ENCODE measurements at places on chromosomes 3 and 15.

DNA sequence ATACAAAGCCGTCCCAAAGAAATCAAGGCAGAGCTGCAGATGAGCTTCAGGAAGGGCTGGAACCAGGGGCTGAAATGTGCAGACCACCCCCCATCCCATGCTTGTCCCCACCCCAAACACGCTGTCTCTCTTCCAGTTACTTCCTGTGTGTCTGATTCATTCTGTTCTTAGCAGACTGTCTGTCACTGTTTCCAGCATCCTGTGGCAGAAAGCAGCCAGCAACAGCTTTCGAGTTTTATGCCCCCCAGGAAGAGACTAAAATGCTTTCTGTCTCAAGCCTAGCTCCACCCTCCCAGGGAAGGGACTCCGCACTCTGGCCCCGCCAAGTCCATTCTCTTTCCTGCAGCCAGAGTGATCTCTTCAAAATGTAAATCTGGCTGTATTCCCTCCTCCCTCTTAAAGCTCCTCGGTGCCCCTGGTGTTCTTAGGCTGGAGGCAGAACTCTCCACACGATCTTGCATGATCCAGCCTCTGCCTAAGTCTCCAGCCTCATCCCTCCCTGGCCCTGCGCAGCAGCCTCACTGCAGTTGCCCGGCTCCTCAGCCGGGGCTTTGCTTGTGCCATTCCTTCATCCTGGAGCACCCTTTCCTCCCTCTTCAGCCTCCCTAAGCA lies 41.5 kb downstream of the HRH1 start:
- no peak for DNase-seq

DNA sequence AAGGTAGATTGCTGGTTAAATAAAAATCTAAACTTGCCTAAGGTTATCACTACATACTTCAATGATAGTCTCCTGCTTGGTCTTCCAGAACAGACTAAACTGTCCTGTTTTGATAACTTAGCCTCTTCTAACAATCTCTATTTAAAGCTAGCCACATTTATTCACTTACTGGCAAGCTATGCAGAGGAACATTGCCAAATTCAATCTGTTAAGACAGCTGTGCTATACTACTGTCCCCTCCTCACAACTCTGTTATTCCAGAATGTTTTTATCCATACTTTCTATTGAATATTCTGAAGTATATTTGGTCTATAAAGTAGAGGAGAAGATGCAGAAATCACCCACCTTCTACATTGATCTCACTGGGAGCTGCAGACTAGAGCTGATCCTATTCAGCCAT lies 594.0 kb upstream of the CCDC54 start:
- DNase-seq = no peak

GRCh38 chr3:176120507-176120906 lies 1076.8 kb downstream of the TBL1XR1 start:
- no peak for DNase-seq

DNA sequence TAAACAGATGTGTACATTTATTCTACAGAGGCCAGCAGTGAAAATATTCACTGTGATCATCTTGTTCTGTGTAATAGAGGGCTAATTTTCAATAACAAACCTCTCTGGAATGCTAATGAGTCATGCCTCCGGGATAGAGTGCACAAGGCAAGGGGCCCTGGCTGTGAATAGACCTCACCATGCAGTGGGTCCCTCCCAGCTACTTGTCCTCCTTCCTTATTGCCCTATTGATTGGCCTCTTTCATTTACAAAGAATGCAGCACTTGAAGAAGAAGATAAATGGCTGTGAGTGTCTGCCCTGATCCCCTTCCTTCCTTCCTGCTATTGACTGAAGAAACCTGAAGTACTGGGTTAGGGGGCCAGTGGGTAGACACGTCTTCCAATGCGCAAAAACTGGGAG lies 436.3 kb downstream of the WDR72 start:
- DNase-seq = no peak

DNA sequence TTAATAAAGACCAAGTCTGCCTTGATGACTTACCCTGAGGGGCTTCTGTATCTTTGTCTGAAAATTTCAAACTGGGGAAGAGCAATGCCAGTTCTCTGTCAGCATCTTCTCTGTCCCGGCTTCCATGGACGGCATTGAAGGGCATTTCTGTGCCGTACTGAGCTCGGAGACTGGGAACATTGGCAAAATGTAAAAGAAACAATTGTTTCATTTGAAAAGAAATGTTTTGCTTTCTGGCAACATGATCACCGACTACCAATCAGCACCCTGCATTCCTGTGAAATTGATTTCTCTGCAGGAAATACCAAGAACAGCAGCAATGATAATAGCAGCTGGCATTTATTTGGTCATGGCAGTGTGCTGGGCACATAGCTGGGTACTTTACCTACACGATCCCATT lies 26.2 kb downstream of the NME9 start:
- no peak for DNase-seq

DNA sequence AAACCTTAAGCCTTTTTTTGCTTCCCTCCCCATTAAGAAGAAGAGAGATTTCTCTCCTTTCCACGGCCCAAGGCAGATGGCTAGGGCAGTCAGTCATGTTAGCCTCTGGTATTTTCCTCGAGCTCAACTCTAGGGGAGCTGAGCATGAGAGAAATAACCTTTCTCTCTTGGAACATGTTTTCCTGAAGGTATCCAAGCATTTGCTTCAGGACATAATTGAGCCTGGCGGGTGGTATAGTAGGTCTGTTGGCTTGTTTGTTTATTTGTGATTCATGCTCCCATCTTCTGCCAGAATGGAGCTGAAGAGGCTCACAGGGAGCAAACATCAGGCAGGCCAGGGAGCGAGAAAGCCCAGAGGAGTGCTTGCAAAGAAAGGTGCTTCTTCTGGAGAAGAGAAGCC lies 102.5 kb downstream of the MESD start:
- no peak for DNase-seq
